ENCODE measurements at places on chromosomes 2 and 18.

- no peak for DNase-seq
These were observed 25.5 kb downstream of the PIAS2 start for GRCh38 chr18:46891742-46892214.

DNA sequence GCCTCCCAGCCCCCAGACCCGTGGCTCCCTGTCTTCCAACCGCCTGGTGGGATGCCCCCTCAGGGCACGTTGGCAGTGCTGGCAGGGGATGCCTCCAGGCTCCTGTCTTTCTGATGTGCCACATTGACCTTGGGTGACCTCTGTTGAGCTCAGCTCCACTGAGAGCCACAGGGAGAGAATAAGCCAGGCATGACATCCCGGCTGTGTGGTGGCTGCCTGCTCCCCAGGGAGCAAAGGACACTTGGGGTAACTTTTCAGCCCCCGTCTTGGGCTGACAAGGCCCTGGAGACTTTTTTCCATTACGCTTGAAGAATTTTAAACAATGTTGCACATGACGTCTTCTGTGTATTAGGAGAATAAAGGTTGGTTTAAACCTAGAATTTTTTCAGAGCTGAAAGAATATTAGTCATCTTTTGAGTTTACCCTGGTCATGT is 246.0 kb downstream of the TSN start:
- DNase-seq, result no peak

- no peak for DNase-seq
These were observed 44.4 kb downstream of the FBLN7 start for GRCh38 chr2:112182581-112183034.

- DNase-seq, result peak; percentile 14
These were observed 22.1 kb downstream of the ABHD3 start for GRCh38 chr18:21682371-21683051.

DNA sequence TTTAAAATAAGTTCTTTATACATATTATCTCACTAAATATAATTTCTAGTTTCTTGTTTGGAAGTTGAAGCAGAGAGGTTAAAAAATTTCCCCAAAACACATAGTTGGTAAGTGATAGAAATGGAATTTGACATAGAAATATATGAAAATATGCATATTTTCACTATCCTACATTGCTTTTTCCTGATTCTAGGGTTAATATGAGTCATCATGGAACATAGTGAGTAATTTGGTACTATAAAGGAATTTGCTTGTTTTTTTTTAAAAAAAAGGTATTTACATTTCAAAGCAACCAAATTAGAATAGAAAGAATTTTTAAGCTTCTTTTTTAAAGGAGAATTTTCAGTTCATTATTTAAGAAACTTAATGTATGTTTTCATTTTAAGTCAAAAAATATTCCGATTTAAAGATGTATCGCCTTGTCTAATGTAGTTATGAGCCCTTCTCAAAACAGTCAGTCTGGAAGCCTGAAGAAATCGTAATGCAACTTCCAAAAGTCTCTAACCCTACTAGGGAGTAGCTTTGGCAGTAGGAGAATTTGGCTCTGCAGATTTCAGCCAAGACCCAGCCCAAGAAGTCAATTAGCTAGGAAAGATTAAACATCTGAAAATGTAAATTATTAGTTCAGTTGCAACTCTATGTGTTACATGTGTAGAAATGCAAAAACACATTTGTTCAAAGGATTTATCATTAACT is 147.3 kb downstream of the RDH14 start:
- no peak for DNase-seq

GRCh38 chr2:236947294-236947693 is 138.4 kb upstream of the COPS8 start:
- no peak for DNase-seq

DNA sequence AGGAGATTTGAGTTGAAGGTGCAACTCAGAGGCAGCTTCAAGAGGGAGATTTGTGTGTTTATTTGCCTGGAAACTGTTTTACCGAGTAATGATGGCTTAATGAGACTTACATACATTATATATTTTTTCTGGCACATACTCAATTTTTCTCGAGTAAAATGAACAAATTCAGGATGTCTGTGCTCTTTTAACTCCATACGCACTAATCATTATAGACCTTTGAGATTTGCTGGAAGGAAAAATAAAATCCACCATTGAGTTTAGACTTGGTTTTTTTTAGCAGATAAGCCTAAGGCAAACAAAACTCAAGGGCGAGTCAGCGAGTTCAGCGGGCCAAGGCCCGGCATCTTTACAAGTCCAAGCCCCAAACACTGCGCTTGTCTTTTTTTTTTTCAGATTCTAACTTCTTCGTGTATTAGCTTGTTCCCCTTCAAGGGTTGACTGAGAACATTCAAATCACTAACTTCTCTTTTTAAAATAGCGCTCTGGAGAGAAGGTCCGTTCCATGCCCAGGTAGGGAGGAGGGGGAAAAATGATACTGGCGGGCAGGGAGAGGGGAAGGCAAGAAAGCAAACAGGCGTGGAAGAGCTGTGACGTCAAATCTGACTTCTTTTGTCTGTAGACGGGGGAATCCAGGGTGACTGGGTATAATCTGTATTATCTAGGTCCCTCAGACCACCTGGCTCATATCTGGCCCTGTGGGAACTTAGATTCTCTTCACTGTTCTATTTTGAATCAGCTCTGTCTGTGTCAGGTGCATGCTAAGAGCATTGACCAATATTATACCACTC is 72.7 kb upstream of the MAP3K20 start:
- DNase-seq, result no peak

GRCh38 chr18:5961828-5962150 is 66.5 kb upstream of the TMEM200C start:
- DNase-seq, result no peak

DNA sequence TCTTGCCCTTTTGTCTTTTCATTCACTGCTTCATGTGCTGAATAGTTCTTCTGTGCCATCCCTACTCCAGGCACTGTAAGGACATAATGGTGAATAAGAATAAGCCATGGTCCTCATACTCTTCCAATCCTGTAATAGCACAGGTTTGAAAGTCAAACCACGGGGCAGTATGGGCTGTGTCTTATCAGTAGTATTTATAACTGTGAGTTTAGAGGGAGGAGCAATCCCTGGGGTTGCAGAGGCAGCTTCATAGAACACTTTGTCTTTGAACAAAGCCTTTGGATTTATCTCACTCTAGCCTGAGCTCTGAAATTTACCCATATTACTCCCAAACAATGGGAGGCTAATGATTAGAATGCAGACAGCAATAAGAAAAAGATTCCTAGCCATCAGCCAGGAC is 30.2 kb upstream of the ALK start:
- DNase-seq, result no peak

GRCh38 chr18:11578799-11579198 is 30.6 kb upstream of the SLC35G4 start:
- DNase-seq, result no peak

All from activated T-helper 2 cell treated with anti-CD3 and anti-CD28 coated beads, Interferon-gamma antibody, Interleukin-2, Interleukin-4, amounts not matched to agents 10 μg/mL and 5 μg/mL and 100 μg/mL, durations not matched to agents 14 hours and 24 hours and 36 hours (primary cell).